ENCODE measurements at places on chromosomes 3 and 15.

- DNase-seq: no peak
Measured at GRCh38 chr3:187966636-187967406, 187.1 kb upstream of the LPP start.

GRCh38 chr15:29396176-29396811, 126.7 kb upstream of the NSMCE3 start:
- DNase-seq: no peak

DNA sequence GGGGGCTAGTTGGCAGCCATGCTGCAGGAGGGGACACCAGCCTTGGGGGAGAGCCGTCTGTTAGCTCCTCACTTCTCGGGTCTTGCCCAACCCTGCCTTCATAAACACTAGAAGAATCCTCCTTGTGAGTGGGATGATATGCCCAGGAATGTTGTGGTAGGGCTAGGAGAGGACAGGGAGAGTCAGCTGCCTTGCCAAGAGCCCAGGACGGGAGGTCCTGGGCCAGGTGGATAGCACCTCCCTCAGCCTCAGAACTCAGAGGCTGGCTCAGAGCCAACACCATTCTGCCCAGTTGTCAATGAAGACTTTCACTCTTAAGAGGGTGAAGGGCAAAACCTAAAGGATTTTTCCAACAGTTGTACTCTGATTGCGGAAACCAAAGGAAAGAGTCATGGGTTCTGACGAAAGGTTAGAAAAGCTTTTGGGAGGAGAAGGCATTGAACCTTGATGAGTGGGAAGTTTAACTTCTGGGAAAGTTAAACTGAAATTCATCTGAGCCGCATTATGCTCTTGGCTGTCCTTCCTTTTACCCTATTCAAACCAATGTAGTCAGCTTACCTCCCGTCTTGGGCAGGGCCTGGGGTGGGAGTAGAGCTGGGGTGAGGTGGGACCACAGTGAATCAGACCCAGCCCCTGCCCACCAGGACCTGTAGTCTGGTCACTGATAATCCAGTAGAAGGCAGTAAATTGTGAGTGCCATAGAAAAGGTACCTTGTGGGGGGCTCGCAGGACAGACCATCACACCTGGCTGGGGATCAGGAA, 81.9 kb downstream of the FAM43A start:
- no peak for DNase-seq

DNA sequence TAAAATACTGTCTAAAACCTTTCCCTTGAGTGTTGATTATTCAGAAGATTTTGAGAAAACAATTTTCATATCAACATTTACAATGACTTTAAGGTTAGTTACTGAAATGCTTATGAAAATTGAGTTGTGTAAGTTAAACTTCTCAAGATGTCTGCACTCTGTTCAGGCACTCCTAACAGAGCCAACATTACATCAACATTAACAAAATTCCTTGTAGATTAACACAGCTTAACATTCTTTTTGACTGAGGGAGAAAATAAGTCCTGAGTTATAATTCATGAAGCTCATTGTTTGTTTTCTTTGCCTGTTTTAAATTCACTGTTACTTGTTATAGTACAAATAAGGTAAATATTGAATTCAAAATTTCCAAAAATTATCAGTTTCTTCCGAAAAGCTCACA, 9.0 kb downstream of the ACKR4 start:
- no peak for DNase-seq

DNA sequence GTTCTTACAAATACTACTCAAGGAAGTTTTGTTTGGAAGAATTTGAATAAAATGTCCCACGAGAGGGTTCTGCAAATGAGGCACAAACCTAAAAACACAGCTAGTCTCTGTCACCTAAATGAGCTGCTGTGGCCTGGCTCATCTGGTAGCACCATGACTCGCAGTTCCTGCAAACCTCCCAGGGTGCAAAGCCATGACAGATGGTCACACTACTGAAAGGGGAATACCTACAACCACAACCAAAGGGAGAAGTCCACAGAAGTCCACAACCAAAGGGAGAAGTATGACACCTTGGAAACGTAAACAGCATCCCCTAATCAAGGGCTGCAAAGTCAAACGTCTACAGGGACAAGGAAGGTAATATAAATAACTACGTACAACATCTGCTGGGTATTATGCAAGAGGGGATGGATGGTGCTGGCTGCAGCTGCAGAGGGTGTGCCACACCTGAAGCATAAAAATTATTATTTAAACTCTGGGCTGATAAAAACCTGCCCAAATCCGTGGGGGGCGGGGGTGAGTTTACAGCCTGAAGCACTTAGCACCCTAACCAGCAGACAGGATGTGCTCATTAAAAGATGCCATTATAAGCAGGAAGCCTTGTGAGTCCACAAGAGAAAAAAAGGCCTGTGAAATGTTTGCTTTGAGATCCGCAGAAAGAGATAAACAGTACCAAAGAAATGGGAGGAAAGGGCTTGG, 184.0 kb downstream of the MAGI1 start:
- no peak for DNase-seq

DNA sequence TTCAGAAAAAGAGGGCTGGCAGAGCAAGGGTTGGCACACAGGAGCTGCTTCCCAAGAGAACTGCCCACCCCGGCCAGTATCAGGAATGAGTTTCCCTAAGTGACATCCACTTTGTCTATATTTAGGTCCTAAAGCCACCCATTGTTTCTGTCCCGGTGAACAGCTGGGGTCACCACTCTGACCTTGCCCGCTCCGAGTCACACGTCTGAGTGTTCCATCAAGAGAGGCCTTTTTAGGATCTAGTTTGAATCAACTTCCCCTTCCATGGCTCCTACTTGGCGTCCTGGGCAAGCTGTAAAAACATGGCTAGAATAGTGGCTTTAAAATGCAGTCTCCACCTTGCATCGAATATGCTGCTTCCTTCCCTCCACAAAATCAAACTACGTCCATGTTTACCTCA, 109.6 kb upstream of the ARHGEF3 start:
- DNase-seq: no peak

GRCh38 chr3:30448450-30449289, 157.7 kb upstream of the TGFBR2 start:
- DNase-seq: no peak

DNA sequence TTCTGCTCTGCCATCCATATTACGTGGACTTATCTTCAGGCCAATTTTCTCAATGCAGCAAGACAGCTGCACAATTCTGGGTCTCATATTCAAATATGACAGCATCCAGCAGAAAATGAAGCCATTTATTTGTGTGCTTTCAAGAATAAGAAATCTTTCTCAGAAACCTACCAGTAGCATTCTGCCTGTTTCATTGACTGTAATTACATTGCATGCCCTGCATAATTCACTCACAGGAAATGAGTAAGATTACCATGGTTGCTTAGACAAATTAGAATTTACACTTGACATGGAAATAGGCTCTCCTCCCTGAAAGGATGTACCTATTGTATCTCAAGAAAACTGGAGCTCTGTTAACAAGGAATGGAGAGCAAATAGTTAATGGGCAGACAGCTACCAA, 346.6 kb upstream of the DCBLD2 start:
- DNase-seq: no peak

GRCh38 chr15:38690719-38691332, 126.2 kb upstream of the RASGRP1 start:
- peak; percentile 59 for DNase-seq

- no peak for DNase-seq
Measured at GRCh38 chr3:174247687-174248152, 611.4 kb upstream of the NAALADL2 start.

- DNase-seq: no peak
Measured at GRCh38 chr3:10245081-10245712, 3.1 kb upstream of the TATDN2 start.

GRCh38 chr3:121883507-121883906, 10.7 kb upstream of the SLC15A2 start:
- DNase-seq: no peak

DNA sequence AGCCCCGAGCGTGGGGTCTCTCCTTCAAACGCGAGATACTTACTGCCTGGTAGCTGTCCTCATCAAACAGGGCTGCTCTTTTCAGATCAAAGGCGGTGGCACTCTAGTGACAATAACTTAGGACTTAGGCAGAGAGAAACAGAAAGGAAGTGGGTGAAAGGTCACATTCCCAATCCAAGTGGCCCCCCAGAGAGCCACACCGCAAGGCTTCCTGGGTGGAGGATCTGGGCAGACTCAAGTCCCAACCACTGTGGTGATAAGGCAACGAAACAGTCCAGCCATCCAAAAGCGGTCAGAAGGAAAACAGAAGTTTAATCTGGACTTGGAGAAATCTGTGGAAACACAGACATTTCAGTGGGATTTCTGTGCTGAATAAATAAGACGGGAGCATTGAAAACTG, 227.2 kb downstream of the ADAMTS17 start:
- DNase-seq: no peak

DNA sequence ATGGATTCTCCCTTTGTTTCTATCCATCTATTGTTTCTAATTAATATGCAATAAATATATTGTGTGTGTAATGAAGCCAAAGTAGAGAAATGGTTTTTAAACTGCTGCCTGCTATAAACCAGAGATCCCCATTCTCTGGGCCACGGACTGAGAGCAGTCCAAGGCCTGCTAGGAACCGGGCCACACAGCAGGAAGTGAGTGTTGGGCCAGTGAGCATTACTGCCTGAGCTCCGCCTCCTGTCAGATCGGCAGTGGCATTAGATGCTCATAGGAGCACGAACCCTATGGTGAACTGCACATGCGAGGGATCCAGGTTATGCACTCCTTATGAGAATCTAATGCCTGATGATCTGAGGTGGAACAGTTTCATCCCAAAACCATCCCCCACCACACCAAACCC, 85.2 kb upstream of the POMGNT2 start:
- no peak for DNase-seq

- no peak for DNase-seq
Measured at GRCh38 chr3:177126015-177126773, 71.1 kb downstream of the TBL1XR1 start.

DNA sequence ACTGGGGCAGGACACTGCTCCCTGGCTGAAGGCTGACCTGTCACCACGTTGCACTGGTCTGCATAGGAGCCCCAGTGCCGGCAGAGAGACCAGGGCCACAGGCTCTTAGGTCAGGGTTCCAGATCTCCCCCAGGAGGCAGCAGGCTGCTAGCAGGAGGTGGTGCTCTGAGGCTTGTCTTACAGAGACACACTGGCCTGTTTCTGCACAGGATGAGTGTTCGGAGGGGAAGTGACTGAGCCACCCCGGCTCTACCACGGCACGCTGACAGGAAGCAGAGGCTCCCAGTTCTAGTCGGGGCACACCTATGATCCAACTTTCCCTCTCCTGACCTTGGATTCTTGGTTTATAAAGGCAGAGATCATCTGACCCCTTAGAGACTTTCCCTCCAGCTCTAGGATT, 8.6 kb downstream of the FBXL22 start:
- peak; percentile 21 for DNase-seq

DNA sequence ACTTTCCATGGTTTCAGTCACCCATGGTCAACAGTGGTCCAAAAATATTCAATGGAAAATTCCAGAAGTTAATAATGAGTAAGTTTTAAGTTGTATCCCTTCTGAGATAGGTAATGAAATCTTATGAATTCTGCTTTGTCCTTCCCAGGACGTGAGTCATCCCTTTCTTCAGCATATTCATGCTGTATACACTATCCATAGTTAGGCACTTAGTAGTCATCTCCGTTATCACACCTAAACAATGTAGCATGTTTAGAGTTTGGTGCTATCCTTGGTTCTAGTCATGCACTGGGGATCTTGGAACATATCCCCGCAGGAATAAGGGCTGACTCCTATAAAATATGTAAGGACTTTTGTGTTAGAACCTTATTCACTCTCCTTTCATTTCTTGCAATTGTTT, 153.2 kb downstream of the UNC13C start:
- no peak for DNase-seq

- DNase-seq: no peak
Measured at GRCh38 chr3:35664460-35664919, 25.2 kb downstream of the ARPP21 start.

DNA sequence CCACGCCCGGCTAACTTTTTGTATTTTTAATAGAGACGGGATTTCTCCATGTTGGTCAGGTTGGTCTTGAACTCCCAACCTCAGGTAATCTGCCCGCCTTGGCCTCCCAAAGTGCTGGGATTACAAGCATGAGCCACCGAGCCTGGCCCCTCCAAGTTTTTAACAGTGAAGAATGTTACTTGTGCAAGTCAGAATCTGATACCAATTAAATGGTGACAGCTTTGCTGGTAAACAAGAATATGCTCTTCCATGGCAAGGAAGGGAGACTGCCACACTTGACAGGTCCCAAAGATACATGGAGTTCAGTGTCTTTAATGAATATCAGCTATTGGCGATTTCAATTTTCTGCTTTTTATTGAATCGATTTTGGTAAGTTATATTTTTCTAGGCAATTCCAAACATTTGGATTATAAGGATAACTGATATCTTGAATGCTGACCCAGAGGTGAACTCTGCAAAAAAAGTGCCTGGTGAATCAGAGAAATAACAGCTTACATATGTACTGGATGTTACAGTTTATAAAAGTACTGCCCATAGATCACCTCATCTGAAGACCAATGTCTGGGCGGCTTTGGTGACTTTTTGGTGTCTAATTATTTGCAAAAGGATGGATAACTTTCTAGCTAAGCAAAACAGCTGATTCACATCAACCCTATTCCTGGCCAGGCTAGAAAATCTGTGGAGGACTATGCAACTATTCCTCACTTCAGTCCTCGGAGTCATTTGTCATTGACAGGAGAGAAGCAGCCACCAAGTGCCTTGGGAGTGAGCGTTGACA, 1.2 kb downstream of the PARP16 start:
- DNase-seq: no peak

- no peak for DNase-seq
Measured at GRCh38 chr15:68031404-68031803, 22.7 kb upstream of the PIAS1 start.

DNA sequence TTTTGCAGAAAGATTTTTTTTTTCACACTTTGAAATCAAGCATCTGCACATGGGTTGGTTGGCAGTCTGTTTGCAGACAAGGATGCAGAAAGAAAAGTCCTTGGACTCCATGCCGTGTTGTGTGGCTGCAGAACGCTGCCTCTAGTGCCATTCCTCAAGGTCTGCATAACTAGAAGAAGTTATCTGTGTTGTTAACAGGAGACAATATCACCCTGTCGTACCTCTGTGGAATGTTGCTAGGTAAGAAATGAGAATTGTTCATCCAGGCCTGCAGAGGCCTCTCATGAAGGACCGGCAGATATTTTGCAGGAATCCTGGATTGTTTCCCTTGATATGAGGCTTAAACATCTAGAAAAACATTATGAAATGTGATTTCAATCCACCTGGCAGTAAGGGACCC, 58.5 kb upstream of the PPARG start:
- DNase-seq: no peak

GRCh38 chr3:66488492-66488891, 12.3 kb downstream of the LRIG1 start:
- no peak for DNase-seq

GRCh38 chr3:192933779-192934460, 16.3 kb upstream of the MB21D2 start:
- DNase-seq: no peak

Measured in stimulated activated CD8-positive, alpha-beta memory T cell treated with anti-CD3 and anti-CD28 coated beads, Interleukin-4, amount 100 ng/mL, for 4 hours (primary cell).